NCI-H1048 (cell line): ENCODE measurements at places on chromosomes 12 and 14.

- DNase-seq = no peak
Observed at GRCh38 chr12:107066691-107067090, 26.7 kb downstream of the CRY1 start.

DNA sequence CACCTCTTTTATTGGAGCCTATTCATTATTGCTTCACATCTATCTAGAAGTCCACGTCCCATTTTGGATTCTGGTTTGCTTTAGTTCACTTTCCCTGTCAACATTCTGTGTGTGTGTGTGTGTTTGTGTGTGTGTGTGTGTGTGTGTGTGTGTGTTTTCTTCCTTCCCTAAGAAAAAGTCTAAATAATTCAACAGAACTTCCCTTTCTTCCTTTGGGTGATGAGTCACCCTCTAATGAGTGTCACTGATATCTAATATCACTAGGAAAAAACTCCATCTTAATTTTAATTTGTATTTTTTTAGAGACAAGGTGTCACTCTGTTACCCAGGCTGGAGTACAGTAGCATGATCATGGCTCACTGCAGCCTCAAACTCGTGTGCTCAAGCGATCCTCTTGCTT is 234.2 kb downstream of the TTC8 start:
- DNase-seq = no peak

GRCh38 chr12:31715283-31715825 is 13.5 kb downstream of the AMN1 start:
- DNase-seq = no peak

- no peak for DNase-seq
Observed at GRCh38 chr12:86233126-86233525, 23.1 kb downstream of the MGAT4C start.

- DNase-seq = peak; percentile 57
Observed at GRCh38 chr12:120528861-120529525, at the start of gene COQ5. TSS of gene COQ5 (minus strand) at chr12:120529158. CDS start at chr12:120529141, 17 bp downstream.

- DNase-seq = no peak
Observed at GRCh38 chr14:85016496-85016895, 513.4 kb upstream of the FLRT2 start.
